ENCODE measurements at places on chromosomes 2 and 18.

- DNase-seq: no peak
Measured at GRCh38 chr2:59538398-59538911, 1015.0 kb downstream of the BCL11A start.

DNA sequence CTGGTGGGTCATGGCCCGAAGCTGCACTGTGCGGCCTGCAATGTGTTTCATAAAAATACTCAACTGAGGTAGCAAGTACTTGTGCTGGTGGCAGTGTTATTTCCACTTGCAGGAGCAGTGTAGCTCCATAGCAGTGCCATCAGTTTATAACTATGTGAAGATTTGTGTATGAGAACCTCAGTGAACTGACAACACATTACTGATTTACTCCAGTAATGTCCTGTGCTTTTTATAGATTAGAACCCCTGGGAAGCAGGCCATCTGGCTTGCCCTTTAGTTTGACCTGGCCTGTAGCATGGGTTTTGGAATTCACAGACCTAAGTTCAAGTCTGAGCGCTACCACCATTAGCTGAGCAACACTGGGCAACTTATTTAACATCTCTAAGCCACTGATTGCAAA lies 99.7 kb upstream of the AQP4 start:
- no peak for DNase-seq

GRCh38 chr2:60549238-60549927 lies 4.1 kb downstream of the BCL11A start:
- DNase-seq: peak; percentile 76

DNA sequence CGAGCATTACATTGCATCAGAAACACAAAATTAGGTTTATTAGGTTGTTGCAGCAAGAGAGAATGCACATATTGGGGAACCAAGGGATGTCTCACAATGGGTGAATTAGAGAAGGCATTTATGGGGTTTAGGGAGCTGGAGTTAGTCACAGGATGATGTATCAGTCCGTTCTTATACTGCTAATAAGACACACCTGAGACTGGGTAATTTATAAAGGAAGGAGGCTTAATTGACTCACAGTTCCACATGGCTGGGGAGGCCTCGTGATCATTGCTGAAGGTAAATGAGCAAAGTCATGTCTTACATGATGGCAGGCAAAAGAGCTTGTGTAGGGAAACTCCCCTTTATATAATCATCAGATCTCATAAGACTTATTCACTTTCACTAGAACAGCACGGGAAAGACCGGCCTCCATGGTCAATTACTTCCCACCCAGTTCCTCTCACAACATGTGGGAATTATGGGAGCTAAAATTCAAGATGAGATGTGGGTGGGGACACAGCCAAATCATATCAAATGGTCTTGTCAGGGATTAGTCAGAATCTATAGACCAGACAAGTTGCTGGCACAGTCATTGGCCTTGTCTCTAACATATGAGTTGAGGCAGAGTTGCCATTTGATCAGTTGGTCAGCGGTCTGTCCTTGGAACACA lies 61.9 kb upstream of the RBMS1 start:
- no peak for DNase-seq

- DNase-seq: no peak
Measured at GRCh38 chr2:207505728-207506127, 24.0 kb upstream of the CREB1 start.

GRCh38 chr2:26281226-26281625 lies 36.5 kb downstream of the HADHB start:
- DNase-seq: no peak

DNA sequence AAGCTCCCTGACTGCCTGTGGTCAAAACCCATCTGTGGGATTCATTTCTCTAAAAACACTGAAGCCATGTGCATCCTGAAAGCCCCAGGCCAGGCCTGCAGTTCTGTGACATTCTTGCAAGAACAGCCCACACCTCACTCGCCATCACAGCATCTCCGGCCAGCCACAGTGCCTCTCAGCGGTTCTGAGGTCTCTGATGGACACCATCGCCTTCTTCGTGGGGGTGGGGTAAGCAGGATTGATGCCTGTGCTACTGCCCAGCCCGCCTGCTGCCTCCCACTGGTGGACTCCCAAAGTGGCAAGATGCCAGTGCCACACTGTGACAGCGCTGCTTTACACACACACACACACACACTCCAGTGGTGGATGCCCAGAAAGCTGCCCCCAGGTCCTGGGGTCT lies 5.2 kb upstream of the PRLH start:
- DNase-seq: no peak

Data from hematopoietic multipotent progenitor cell treated with erythropoietin and hydrocortisone succinate and interleukin-3 and kit ligand, for 4 days (in vitro differentiated cells).